Aorta (tissue), 5 donors: ENCODE measurements at places on chromosomes 13 and 19. TPM values are rescaled to one million over a fixed set of nuclear protein-coding genes. Genes with fewer than 3 reads are reported as not detected.

The ZNF681 gene
- total RNA-seq: 0.91 TPM

The SELENOV gene
- not detected for total RNA-seq

The OLFM4 gene
- total RNA-seq: 1.3 TPM

GRCh38 chr13:49976314-49977258 lies 20.3 kb upstream of the TRIM13 start:
- H3K36me3 ChIP-seq: no peaks in the 10 kb centered on the region
- no peak overlapping the region for H3K4me3 ChIP-seq
- no peak overlapping the region for H3K27ac ChIP-seq
- H3K4me1 ChIP-seq: no peaks in the 10 kb centered on the region
- no peaks in the 10 kb centered on the region for H3K27me3 ChIP-seq
- peak; percentile 73 for DNase-seq

GRCh38 chr13:31733066-31733465 lies 6.3 kb upstream of the RXFP2 start:
- H3K36me3 ChIP-seq: no peaks in the 10 kb centered on the region
- H3K4me3 ChIP-seq: no peak overlapping the region
- no peaks in the 10 kb centered on the region for H3K27me3 ChIP-seq
- H3K4me1 ChIP-seq: no peaks in the 10 kb centered on the region
- H3K27ac ChIP-seq: no peak overlapping the region

DNA sequence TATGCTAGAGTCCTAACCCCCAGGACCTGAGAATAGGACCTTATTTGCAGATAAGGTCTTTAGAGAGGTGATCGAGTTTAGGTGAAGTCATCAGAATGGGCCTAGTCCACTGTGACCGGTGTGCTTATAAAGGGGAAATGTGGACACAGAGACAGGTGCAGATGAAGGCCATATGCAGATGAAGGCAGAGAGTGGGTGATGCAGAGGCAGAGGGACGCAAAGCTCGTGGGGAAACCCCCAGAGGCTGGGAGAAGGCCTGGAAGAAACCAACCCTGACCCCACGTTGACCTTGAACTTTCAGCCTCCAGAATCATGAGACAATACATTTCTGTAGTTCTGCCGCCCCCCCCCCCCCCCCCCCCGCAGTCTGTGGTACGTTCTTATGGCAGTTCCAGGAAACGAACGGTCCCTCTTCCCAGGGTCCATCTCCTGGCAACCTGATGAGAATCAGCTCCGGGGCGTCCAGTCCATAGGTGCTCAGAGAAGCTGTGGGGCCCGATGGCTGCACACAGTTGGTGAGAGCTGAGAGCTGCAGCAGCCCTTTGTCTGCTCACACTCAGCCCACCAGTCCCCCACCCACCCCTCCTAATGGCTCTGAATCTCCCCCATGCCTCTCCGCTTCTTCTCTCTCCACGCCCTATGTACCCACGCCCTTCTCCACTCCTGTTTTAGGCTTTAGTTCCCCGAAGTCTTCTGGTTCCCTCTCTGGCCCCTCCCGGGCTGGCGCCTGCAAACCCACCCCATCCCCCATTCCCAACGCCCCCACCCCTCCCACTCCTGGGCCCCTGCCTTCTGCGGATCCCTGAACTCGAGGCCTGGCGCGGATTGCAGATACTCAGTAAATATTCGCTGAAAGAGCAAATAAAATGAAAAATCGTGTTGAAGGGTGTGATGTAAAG lies 218.3 kb upstream of the MAB21L1 start:
- H3K27me3 ChIP-seq: no peaks in the 10 kb centered on the region
- no peak overlapping the region for H3K4me3 ChIP-seq
- no peaks in the 10 kb centered on the region for H3K36me3 ChIP-seq
- no peak for DNase-seq
- no peaks in the 10 kb centered on the region for H3K4me1 ChIP-seq
